HEK293T (cell line): ENCODE measurements at places on chromosomes 11 and 22.

GRCh38 chr11:335779-336658 is 15.4 kb upstream of the IFITM3 start:
- DNase-seq = no peak

GRCh38 chr22:49861642-49862495 is 8.2 kb downstream of the ZBED4 start:
- DNase-seq = no peak

- DNase-seq = no peak
Measured at GRCh38 chr22:21015466-21016006, 571 bp downstream of the P2RX6 start.

DNA sequence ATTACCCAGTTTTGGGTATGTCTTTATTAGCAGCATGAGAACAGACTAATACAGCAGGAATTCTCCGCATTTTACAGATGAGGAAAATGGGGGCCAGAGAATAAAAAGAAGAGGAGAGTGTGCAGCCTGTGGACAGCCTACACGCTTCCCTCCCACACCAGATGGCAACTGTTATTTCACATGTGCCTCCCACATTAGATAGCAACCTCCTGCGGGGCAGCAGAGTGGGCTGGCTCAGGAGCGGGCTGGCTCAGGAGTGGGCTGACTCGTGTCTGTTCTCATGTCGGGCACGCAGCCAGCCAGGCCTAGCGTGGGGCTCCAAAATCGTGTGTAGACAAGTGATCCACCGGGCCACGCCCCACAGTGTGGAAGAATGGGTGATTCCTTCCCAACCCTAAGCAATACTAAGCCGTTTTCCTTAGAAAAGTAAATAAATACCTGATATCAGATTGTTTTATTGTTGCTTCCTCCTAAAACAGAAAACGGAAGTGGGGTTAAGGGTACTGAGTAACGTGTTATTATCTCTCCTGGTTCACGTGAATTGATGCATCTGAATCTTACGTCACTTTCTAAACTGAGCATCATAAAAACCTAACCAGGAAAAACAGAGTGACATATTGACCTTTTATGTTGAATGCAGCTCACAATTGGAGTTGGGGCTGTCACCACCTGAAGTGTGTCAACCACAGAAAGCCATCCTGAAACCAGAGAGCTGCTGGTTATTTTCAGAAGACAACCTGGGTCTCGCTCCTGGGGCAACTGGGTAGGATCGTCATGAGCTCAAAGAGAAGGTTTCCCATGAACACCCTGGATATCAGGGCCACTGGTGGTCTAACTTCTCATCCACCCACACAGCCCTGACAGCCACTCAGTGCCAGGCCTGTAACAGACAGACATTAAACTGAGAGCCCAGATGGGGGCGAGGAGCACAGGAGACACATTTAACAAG is 3.3 kb downstream of the TTLL1 start:
- DNase-seq = no peak

GRCh38 chr11:67646535-67647336 is 3.8 kb downstream of the ACY3 start:
- DNase-seq = no peak

- DNase-seq = no peak
Measured at GRCh38 chr22:28869736-28870135, 13.6 kb upstream of the ZNRF3 start.

DNA sequence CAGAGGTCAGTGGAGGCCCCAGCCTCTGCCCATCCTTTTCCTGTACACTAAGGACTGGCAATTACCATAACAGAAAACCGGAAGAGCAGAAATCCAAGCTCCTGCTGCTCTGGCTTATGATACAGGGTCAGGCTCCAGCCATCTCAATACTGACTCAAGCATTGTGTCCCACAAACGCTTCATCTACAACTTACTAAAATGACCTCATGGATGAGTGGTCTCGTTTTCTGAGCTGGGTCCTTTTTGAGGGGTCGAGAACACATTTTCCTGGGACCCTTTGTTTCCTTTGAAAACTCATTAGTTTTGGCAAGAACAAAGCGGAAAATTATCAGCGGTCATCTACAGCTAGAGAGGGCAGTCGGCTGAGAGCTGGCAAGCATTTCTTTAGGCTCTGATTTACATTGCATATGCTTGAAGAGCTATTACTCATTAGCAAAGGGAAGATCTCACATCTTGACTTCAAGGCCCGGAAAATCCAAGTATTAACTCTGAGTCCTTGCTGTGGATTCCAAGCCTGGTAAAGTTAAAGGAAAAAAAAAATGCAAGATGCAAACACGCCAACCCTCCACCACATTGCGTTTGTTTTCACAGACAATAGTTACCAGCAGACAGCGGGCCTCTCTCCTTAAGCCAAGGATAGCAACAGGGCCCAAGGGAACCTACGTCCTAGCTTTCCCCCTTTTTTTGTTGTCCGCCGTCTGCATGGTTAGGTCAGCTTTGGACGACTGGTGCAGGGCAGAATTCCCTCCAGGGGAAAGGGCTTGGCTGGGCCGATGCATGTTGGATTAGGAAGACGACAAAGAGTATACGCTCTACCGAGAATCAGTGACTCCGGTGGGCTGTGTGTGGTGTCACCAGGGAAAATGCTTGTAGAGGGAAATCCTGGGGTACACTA is 1.8 kb downstream of the TESMIN start:
- no peak for DNase-seq

DNA sequence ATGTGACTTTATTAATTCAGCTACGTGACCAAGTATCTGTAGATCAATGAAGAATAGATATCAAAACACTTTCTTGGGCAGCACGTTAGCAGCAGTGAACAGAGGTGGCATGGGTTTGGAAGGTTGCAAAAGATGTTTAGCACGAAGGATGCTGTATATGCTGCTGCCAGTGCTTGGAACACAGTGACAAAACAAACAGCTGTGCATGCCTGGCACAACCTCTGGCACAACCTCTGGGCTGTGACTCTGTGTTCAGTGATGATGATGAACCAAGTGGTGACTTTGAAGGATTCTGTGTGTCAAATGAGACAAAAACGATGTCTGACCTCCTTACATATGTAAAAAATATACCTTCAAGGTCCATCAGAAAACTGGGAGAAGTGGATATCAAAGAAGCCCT is 104.7 kb downstream of the TBC1D22A start:
- DNase-seq = no peak
